ENCODE measurements at places on chromosomes 7 and 10.

DNA sequence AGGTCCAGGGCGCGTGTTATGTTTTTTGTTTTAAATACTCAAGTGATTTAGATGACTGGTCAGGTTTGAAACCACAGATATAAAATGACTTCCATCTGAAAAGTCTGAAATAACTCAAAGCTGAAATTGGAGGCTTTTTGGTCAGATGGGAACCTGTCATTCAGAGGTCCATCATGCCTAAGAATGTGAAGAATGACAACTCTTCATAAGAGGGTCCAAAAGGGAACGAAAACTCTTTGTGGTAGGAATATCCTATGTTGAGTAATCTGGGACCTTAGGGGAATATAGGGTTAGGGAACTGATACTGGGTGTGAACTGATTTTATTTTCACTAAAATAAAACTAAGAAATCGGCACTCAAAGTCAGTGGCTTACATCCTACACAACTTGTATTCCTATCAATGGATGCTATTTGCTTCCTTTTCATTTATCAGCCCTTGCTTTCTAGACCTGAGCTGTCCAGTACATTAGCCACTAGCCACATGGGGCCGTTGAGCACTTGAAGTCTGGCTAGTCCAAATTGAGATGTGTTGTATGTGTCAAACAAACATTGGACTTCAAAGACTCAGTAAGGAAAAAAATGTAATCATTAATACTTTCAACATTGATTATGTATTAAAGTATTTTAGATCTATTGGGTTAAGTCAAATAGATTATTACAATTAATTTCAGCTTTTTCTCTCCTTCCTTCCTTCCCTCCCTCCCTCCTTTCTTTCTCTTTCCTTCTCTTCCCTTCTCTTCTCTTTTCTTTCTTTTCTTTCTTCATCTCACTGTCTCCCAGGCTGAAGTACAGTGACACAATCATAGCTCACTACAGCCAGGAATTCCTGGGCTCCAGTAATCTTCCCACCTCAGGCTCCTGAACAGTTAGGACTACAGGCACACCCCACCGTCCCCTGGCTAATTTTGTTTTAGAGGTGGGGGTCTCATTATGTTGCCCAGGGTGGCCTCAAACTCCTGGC, 56.5 kb upstream of the KDM7A start:
- no peak for DNase-seq

- no peak for DNase-seq
These were observed 88.6 kb downstream of the LYZL1 start for GRCh38 chr10:29377333-29377961.

DNA sequence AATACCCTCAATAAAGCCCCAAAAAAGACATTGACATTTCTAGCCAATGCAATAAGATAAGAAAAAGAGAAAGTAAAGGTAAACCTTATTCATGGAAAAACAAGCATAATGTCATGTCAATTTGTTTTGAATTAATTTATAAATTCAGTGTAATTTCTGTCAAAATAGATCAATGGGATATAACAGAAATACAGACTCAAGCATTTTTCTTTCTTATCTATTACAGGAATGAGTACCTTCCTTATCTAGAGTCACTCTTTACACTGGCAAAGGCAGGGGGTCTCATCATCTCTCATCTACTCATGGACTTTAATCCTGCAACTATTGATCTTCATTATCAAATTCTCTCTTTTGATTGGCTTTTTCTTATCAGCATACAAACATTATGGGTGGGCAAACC, 127.1 kb upstream of the SHH start:
- DNase-seq = no peak

- no peak for DNase-seq
These were observed 128.9 kb downstream of the MTPAP start for GRCh38 chr10:30219971-30220751.

GRCh38 chr7:37765872-37766525, 82.4 kb upstream of the NME8 start:
- peak; percentile 22 for DNase-seq

DNA sequence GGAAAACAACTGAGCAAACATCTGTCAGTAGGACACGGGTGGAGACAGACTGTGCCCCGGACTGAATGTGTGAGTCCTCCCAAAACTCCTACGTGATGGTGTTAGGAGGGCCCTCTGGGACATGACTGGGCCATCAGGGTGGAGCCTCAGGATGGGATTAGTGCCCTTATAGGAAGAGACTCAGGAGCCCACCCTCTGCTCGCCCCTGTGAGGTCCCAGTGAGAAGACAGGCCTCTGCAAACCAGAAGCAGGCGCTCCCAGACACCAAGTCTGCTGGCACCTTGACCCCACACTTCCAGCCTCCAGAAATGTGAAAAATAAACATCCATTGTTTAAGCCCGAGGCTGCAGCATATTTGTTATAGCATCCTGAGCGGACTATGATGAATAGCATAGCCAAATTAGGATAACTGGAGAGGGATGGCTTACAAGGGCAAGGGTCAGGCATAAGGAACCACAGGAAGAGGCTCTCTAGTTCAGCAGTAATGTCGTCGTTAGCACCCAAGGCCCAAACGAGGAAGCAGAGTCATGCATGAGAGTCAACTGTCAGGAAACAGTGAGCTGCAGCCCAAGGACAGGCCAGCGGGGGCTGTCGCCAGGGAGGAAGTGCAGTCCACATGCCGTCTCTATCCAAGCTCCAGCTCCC, 50.6 kb downstream of the PTPRN2 start:
- no peak for DNase-seq

DNA sequence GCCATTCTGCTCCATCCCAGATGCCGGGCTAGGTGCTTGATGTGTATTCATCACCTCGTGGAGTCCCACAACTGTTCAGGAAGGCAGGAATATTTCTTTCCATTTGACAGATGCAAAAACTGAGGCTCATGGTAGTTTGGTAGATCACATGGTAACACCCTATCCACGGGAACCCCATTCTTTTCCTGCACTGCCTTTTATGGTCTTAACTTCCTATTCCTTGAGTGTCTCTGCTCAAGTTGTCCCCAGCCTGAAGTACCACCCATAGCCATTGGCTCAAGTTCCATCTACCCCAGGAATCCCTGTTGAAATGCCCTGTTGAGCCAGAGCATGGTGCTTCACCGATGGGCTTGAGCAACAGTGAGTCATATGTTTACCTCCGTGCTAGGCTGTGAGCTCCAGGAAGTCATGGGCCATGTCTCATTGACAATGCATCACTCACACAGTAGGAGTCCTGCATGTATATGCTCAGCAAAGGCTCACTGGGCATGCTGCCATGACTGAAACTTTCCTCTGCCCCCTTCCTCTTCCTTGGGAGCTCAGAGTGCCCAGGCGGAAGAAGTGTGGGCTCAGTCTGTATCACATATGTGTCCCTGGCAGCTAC, 71.7 kb upstream of the ADAM12 start:
- DNase-seq = no peak

DNA sequence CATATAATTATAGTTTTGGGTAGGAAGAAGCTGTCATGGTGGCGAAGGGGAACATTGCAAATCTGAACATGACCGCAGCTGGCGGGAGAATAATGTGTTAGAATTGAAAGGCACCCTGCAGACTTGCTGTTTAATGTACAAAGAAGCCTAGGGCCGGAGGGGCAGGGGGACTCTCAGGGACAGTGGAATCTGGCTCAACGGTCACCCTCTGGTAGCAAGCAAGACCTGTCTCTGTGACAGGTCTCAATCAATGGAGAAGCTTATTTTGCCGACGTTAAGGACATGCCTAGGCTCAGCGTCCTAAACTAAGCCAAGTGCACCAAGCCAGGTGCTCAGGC, 177.3 kb downstream of the NSUN6 start:
- DNase-seq = no peak

- no peak for DNase-seq
These were observed 16.9 kb downstream of the ZC3HAV1L start for GRCh38 chr7:139018910-139019309.

DNA sequence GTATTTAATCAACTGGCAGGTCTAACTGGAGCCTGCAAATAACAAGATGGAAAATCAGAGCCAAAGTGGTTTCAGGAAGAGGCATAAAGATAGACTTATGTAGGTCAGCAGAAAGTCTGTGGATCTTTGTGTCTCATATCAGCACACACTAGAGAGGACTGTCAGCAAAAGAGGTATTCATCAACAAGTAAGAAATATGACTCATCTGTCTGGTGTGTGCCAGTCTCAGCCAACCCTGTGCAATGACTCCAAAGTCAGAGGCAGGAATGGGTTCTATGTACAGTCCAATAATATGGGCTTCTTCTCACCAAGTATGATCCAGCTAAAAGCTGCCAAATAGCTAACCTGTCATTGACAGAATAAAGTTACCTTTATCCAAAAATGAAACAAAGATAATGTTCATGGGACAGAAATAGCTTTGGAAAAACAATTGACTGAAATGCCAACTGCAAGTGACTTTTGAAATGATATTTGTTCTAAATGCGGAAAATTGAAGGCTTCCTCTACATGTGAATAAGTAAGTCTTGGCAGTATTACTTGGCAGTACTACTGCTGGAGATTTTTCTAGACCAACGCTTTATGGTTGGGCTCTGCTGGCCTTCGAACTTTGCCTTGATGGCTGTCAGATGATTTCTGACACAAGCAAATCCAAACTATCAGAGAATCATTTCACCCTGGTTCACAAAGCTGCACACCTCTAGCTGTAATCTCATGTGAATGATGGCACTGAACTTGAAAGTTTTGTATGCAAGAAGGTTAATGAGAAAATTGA, 272.3 kb upstream of the SEMA3C start:
- no peak for DNase-seq

GRCh38 chr10:32930036-32930435, 28.0 kb downstream of the ITGB1 start:
- no peak for DNase-seq

DNA sequence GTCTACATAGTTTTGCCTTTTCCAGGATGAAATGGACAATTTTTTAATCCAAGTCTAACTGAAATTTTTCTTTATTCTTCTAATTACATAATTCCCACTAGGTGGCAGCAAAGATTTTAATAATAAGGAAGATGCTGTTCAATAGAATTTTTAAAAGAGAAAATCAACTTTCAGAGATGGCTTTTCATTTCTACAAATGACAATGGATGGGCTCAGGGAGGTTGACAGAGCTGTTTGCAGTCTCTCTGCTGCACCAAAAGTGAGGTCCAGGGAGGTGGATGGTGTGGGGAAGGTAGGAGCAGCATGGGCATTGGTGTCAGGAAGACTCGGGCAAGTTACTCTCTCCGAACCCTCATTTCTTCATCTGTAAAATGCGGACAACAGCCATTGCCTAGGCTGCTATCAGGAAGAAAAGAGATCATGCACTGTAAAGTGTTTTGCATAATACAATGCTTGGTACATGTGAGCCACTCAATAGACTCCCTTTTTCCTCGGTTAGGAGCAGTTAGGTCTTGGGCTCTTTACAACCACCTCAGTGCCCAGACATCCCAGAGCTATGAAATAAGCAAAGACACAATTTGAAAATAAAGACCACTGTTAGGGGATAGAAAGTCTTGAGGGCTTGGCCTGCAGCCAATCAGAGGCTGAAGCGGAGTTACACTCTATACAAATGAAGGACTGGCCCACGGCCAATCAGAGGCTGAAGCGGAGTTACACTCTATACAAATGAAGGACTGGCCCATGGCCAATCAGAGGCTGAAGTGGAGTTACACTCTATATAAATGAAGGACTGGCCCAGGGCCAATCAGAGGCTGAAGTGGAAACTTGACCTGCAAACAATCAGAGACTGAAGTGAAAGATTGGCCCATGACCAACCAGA, 107.1 kb downstream of the ABLIM1 start:
- no peak for DNase-seq
